ENCODE measurements at places on chromosomes 6 and 20.
A peak's percentile ranks its signal among the peaks of the same experiment; 100 is the strongest.

DNA sequence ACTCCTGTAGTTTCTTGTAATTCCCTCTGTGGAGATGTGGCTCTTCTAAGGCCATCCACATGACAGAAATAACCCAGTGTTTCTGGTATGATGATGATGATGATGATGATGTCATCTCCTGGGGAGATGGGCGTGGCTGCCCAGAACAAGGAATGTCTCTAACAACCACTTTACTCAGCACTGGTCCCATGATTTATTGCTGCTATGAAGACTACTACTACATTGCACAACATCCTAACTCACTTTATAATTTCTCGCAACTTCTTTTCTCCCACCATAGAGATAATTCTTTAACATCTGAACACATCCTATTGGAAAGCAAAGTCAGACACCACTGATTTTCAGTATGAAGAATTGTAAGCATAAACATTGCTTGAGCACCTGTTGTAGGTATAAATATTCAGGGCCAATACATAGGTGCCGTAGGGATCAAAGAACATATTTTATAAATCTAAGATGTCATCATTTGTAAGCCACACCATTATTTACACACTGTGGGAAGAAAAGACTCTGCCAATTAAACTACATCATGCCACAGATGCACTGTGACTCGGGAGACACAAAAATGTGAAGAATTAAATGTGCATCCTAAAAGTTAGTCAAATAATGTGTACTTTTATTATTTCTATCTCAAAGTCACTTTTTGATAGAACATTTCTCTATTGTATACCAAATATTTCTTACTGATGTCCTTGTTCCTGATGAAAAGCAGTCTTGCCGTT, 6.4 kb downstream of the TPMT start:
- no peak for DNase-seq

DNA sequence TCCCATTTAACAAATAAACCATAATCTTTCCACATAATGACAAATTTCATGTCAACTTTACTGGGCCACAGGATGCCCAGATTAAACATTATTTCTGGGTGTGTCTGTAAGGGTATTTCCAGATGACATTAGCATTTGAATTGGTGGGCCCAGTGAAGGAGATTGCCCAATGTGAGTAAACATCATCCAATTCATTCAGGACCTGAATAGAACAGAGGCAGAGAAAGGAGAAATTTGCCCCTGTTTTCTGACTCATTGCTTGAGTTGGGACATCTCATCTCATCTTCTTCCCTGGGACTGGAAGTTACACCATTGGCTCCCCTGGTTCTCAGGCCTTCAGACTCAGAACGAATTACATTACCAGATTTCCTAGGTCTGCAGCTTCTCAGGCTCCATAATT, 142.9 kb downstream of the TPBG start:
- DNase-seq, result no peak

- DNase-seq, result no peak
Observed at GRCh38 chr6:159121486-159121885, 47.7 kb upstream of the FNDC1 start.

- no peak for DNase-seq
Observed at GRCh38 chr6:31305703-31306219, 33.9 kb upstream of the HLA-C start.

DNA sequence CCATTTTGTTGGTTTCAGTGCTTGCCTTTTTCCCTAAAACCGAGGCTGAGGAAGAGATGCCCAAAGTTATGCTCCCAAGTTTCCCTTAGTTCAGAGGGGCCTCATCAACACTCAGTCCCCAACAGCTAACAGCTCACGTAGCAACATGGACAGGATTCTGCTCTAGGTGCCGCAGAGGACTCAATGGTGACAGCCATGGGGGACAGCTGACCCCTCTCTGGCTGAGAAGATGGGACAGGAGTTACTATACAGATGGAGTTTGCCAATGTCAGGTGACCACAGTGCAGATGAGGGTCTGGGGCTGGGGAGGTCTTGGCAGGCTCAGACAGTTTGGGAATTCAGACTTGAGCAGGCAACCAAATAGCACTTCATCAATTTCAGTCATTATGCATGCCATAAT, 67.3 kb downstream of the NPEPL1 start:
- DNase-seq, result no peak

- DNase-seq, result no peak
Observed at GRCh38 chr6:102717252-102717651, 1323.7 kb downstream of the GRIK2 start.

DNA sequence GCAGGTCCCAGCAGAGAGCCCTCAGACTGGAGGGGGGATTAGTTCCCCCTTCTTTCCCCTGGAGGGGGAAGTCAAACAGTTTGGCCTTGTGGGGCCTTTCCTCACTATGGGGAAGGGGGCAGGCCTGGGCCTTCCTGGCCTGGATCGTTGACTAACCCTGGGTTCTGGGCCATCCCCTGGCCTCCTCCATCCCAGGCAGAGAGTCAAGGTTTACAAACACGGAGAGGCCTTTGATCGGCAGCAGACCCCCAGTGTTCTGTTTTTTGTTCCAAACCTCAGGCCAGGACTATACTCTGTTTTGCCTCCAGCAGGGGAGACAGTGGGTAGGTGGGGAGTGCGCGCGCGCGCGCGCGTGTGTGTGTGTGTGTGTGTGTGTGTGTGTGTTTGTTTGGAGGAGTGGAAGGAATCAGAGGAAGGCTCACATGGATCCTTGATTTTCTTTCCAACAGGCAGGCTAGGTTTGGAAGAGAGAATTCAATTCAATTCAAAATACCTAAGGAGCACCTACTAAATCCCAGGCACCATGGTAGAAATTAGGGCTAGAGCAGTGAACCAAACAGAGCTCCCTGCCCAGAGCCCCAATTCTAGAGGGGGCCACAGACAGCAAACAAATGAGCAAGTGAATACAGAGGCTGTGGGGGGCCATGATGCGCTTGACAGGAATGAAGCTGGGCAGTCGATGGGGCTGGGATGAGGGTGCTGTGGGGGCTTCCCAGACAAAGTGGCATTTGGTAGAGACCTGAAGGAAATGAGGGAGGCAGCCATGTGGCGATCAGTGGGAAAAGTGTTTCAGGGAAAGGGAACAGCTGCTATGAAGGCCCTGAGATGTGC, 14.8 kb downstream of the TP53RK start:
- no peak for DNase-seq

DNA sequence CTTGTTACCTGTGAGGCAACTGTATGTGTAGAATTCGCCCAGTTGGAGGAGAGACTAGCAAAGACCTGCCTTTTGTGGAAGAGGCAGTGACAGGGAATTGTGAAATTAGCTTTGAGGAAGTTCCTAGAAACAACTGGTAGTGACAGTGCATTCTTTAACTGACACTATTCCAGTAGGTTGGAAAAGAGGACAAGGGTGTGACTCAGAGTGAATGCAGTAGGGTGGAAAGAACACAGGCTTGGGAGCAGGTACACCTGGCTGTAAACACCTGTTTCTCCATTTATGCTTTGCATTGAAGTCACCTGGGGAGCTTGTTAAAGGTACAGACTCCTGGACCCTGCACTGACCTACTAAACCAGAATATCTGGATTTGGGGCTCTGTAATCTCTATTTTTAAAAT, 295.7 kb downstream of the PHACTR1 start:
- DNase-seq, result no peak

GRCh38 chr20:41047975-41048305, 19.3 kb downstream of the TOP1 start:
- DNase-seq, result peak; percentile 51

- DNase-seq, result peak; percentile 24
Observed at GRCh38 chr20:35478804-35479472, 23.5 kb downstream of the CEP250 start.

- DNase-seq, result no peak
Observed at GRCh38 chr6:79301290-79301689, 66.8 kb upstream of the HMGN3 start.

- DNase-seq, result no peak
Observed at GRCh38 chr6:167824591-167825331, 1.9 kb upstream of the AFDN start.

DNA sequence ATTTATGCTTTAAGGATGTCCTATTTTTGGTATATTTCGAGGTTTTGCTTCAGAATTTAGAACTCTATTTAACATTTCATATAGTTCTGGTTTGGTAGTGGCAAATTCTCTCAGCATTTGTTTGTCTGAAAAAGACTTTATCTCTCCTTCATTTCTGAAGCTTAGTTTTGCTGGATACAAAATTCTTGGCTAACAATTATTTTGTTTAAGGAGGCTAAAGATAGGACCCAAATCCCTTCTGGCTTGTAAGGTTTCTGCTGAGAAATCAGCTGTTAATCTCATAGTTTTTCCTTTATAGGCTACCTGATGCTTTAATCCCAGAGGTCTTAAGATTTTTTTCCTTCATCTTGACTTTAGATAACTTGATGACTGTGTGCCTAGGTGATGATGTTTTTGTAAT, 162.7 kb upstream of the B3GAT2 start:
- DNase-seq, result no peak

DNA sequence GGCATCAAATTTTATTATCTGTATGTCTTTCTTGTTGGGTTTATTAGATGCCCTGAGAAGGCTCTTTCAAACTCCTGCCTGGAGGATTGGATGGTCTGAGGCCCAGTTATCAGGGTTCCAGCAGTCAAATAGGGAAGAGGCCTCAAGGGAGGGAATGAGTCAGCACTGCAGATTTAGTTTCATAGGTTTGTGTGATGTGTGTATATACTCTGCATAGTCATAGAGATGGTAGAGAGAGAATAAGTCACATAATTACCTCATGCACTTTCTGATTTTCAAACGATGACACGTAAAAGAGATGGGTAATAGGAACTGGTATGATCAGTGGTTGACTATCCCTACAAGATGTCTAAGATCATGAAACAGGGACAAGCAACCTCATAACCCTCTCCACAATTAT, 82.1 kb downstream of the ADAT2 start:
- no peak for DNase-seq

DNA sequence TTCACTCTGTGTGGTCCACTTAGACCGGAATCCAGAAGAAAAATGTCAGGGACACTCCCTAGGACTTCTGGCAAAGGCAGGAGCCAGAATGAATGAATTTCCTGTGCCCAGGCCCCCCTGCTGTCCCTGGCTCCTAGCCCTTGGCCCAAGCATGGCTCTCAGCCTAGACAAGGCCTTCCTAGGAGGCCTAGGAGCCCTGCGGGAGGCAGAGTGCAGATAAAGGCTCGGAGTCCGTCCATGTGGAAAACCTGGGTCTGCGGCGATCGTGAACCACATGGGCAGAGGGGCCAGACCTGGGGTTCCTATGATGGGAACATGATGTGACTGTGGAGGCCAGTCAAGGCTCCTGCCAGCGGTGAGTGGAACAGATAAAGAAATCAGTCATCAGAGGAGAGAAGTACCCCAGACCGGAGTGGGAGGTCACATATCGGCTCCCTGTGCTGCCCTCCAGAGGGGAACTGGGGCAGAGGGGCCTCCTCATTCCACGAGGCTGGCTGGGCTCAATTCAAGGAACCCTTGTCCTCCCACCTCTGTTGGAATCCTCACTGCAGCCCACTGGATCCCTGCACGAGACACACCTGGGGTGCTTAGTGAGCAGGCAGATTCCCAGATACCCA, 5.9 kb upstream of the VSTM2L start:
- DNase-seq, result peak; percentile 14

GRCh38 chr6:111618407-111618806, 12.7 kb upstream of the TRAF3IP2 start:
- no peak for DNase-seq

GRCh38 chr6:146582857-146583256, 15.9 kb upstream of the ADGB start:
- no peak for DNase-seq

GRCh38 chr6:144488590-144488989, 203.5 kb downstream of the UTRN start:
- DNase-seq, result no peak

DNA sequence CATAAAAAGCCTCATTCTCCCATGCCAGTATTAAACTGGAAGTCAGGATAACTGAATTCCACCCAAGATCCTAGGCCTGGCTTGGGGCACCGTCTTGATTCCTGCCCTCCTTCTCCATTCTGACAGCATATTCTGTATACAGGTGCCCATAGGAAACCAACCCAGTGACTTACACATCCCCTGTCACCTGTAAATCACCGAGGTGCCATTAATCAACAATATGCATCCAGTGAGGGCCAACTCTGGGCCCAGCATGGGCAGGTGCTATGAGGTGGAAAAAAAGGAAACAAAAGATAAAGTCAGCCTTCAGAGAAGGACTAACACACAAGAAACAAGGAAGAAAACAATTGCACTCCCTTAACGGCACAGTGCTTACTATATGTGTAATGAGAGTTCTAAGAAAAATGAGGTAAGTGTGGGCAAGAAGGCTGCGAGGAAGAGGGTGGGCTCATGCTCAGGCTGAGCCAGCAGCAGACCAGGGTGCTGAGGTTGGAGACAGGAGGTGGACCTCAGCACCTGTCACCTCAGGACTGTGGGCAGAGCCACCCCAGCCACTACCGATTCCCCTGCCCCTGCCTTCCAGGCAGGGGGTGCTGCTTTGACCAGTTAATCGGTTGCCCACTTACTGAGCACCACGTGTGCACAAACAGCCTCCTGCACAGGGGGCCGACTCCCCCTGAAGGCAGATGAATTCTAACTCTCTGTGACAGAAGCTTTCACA, 105.9 kb downstream of the TRERF1 start:
- DNase-seq, result no peak

DNA sequence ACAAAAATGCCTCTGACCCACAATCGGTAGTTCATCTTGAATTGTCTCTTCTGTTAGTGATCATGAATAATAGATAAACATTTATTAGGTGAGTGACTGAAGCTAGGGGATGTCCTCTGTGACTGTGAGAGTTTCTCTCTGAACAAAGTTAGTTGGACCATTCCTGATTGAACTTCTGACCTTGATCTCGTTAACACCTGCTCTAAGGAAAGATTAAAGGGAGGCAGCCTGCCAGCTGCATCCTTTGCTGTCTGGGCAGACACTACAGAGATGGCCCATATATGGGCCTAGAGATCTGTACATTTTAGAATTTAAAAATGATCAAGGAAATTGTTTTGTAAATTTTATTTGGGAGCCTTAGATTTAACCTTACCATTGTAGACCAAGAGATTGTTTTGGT, 27.3 kb downstream of the MAPK14 start:
- DNase-seq, result no peak

- no peak for DNase-seq
Observed at GRCh38 chr20:44785768-44786167, 24.6 kb downstream of the RIMS4 start.

DNA sequence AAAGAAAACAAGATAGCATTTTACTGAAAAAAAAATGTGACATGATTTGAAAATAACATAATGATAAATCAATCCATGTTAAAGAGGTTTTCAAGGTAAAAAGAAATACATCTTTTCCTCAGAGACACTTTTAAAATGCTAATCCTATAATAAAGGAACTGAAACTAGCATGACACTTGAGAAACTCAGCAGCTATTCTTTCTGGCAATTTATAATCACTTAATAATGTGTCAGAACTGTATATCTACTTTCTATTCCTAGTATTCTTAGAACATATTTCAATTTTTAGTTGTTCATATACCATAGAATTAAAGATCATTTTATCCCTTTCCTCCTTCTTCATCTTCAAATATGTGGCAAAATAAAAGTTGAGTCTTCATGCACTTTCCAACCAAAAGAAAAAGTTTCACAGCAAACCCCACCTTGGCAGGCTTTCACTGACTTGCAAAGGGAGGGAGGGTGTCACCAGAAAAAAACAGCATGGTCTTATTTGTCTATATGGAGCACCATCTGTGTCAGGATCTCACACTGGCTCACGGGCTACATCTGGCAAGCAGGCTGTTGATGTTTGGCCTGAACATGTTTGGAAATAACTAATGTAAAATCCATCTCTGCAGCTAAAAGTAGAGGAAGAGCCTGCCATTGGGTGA, 48.5 kb downstream of the FHL5 start:
- peak; percentile 66 for DNase-seq
